ENCODE measurements at places on chromosomes 4 and X. TPM values are rescaled to one million over a fixed set of nuclear protein-coding genes. Genes with fewer than 3 reads are reported as not detected.

TSPAN7 gene
- polyA plus RNA-seq = not detected

ZNF330 gene
- 22.7 TPM for polyA plus RNA-seq

AMMECR1 gene
- 8.7 TPM for polyA plus RNA-seq

MAP7D2 gene
- polyA plus RNA-seq = not detected

MAGEC1 gene
- polyA plus RNA-seq = not detected

AMOT gene
- polyA plus RNA-seq = 4.3 TPM

IL9R gene
- polyA plus RNA-seq = 8.6 TPM

GABRQ gene
- not detected for polyA plus RNA-seq

F11 gene
- polyA plus RNA-seq = not detected

All from naive B cell (primary cell).